GDM1 (cell line): ENCODE measurements at places on chromosomes 6 and 20.

DNA sequence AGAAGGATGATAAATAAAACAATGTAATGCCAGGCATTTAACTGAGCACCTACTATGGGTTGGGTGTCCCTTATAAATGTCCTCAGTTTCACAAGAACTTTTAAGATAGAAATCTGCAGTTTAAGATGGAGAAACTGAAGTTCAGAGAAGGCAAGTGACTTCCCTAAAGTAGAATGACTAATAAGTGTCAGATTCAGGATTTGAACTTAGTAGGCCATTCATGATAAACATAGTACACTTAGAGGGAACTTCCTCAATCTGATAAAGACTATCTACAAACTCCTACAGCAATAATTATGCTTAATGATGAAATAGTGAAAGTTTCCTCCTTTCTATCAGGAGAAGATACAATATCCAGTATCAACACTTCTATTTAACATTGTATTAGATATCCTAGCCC lies 43.9 kb downstream of the NCR2 start:
- DNase-seq = no peak

- no peak for DNase-seq
Observed at GRCh38 chr20:1462834-1463233, 3.8 kb downstream of the NSFL1C start.

DNA sequence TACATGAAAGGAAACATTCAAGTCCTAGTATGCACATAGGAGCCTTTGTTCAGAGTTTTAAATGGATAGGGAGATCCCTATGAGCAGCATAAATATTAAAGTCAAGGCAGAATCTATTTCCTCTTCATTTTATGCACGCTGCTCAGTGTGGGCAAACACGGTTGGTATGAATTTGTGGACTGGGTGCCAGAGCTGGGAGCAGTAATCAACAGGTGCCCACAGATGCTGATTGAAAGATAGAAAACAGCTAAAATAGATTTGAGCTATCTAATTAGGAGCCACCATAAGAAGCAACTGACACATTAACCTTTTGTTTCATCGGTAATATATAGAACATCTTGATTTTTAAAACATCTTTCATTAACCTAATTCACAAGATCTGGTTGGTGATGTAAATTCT lies 175.5 kb downstream of the EYS start:
- no peak for DNase-seq

- DNase-seq = no peak
Observed at GRCh38 chr6:70221025-70221714, 81.7 kb downstream of the COL9A1 start.

DNA sequence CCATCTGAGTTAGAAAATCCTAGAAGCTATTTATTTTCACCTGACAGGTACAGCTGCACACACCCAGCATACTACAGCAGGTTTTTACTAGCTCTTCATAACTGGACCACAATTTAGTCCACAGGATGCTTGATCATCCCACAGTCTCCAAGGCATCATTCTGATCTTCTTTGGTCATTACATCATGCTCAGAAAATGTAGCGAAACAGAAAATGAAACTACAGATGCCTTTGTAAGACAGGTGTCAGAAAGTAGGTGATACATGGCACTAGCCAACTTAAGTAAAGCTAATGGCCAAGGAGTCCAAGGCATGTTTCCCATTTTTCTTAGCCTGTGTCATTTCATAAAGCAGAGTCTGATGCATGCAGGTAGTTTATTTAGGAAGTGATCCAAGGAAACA lies 102.3 kb downstream of the HTR1B start:
- DNase-seq = no peak

GRCh38 chr6:95548188-95548786 lies 29.0 kb upstream of the MANEA start:
- no peak for DNase-seq

- DNase-seq = no peak
Observed at GRCh38 chr6:15715060-15715459, 52.2 kb upstream of the DTNBP1 start.

DNA sequence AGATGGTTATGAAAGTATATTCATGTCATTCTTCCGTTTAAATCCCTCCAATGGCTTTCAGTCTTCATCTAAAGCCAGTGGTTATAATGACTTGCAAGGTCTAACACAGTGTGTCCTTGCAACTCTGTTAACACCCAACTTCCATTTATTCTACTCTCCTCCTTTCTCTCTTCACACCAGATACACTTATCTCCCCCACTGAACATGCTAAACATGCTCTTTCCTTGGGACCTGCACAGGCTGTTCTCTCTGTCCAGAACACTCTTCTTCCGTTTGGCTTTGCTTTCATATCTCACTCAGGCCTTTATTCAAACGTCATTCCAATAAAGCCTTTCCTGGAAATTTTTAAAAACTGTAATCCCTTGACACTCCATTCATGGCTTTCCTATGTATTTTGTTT lies 91.5 kb downstream of the EPHA7 start:
- no peak for DNase-seq

DNA sequence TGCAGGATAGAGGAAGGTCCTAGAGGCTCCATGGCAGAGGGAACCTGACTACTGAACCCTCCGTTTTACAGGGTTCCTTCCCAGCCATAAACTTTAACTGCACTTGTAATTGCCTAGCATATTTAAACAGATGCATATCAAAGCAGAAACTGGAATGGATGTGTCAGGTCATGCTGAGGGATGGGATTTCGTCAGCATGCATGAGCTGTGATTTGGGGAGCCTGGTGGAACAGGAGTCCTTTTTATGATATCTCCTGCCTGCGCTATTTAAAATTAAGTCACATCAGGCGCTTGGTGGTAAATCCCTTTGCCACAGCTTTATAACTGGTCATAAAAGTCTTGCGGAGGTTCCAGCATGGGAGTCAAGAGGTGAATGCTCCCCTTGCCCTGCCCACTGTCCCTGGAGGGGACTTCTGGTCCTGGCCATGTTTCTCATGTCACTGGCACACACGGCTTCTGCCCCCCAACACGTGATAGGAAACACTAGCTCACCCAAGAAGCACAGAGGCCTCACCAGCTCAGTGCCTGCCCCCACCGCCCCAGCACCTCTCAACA lies 26.0 kb upstream of the PCMTD2 start:
- no peak for DNase-seq

DNA sequence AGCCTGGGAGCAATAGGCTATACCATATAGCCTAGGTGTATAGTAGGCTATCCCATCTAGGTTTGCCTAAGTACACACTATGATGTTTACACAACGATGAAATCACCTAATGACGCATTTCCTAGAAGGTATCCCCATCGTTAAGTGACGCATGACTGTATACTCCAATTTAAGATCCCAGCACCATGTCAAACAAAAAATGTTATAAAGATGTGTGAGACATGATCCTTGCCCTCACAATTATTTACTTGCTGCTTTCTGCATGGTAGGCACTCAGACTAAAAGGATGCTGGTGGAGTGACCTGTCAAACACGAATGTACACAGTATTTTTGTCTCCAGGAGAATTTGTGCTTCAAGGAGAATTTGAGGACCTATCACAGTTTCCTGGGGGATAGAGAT lies 32.3 kb downstream of the SNAP25 start:
- no peak for DNase-seq
